ENCODE measurements at places on chromosomes 5 and 9. TPM values are rescaled to one million over a fixed set of nuclear protein-coding genes. Genes with fewer than 3 reads are reported as not detected.

Gene SLC4A9
- not detected for total RNA-seq

Gene MVB12B
- 17.8 TPM for total RNA-seq

Gene TCOF1
- 16.9 TPM for total RNA-seq

Gene PLEKHG4B
- total RNA-seq = 2.5 TPM

Gene STKLD1
- total RNA-seq = 0.57 TPM

Gene ARL14EPL
- total RNA-seq = not detected

Gene TMEM215
- total RNA-seq = 0.69 TPM

All from ovary (tissue), 10 donors.